Stimulated activated CD4-positive, alpha-beta T cell treated with anti-CD3 and anti-CD28 coated beads, Interleukin-1b, Interleukin-23, amount 100 ng/mL, for 1 hour (primary cell): ENCODE measurements at places on chromosomes 12 and 14.

DNA sequence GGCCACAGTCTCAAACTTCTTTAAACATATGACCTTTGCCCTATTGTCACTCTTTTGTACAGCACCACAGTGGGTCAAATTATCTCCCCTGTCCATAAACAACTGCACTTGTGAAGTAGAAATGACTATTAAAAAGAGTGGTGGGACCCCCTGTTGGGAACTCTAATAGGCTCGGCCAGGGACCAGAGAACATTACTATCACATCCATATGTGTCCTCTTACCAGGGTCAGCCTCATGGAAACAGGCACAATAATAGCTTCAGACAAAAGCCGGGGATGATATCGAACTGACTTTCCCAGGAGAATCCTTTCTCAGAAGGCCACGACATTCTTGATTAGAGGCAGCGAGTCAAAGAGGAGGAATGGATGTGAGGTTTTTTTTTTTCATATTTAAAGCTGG, 96.6 kb downstream of the NKX2-1 start:
- DNase-seq: no peak

DNA sequence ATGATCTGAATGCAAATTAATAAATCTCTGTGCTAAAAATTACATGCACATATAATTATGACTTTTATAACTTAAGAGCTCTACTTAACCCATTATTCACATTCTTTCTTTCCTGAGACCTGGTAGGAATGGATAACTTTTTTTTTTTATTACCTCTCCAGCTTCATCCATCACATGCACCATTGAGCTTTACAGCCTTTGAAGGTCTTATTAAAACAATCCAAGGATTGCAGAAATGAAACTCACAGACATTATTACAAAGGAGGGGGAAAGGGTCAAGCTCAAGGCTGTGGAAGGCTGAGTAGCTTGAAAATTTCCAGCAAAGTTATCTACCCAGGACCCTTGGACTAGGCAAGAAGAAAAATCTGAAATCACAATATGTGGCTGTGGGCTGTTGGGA, 202.5 kb upstream of the GRIP1 start:
- no peak for DNase-seq

DNA sequence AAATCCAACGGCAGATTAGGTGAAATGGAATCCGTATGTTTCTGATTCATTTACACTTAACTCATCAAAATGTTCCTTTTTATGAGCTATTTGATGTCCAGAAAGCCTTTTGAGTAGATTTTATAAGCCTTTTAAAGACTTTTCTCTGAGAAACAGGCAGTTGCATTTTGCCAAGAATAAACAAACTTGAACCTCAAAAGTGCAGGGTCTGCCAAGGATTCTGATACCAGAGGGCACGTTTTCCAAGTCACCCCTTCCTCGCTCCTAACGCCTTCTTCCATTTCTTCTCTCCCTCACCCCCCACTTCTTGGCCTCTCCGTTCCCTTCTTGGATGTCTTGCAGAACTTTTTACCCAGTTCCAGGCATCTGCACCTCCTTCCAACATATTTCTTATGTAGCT, 200.6 kb upstream of the TBX3 start:
- DNase-seq: no peak

GRCh38 chr12:10466311-10466710, 13.1 kb upstream of the KLRC1 start:
- no peak for DNase-seq
